ENCODE measurements at places on chromosomes 3 and 15.

DNA sequence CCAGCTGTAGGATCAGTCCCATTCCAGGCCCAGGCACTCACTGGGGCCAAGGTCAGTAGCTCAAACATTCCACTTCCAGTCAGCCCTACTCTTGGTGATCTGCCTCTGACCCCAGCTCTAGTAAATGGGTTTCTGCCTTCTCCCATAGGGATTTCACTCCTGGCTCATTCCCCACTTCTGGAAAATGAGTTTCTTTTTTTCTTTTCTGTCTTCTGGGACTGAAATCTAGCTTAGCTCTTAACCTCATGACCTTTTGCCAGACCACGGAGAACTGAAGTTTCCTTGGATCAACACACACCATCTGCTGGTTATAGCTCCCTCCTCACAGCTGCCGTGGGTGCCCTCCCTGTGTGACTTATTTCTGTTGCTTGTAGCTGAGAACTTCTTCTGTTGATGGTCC, 21.3 kb downstream of the MME start:
- no peak for DNase-seq

- DNase-seq, result peak; percentile 17
These were observed 146.6 kb downstream of the SERPINI1 start for GRCh38 chr3:167882057-167882667.

DNA sequence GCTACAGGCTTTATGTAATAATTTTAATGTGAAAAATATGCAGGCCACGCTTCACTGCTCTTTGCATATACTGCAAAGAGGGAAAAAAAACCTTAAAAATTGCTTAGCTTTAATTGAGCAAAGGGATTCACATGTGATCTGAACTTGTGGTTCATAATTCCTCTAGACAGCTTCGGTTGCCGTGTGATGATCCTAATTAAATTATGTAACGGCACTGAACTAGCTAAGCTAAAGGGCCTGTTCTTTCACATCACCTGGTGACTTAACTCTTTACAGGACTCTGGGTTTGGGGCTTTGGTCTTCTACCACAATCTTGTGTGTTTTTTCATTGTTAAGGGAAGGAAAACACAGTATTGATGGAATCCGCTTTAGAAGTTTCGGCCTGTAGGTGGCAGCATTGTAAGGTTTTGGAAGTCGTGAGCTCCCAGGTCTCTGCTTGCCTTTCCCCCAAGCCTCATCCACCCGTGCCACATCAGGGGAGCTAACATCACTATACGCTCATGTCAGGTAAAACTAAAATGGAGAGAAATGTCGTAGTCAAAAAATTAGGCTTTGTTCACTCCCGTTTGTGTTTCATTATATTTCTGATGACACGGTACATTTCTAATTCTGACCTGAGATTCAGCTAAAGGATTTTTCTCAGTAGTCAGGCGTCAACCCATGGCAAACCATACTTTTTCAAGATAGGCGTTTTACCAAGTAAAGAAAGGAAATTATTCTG, 205.6 kb upstream of the DPH6 start:
- DNase-seq, result peak; percentile 61

- DNase-seq, result no peak
These were observed 53.8 kb downstream of the MGLL start for GRCh38 chr3:127768346-127769008.

GRCh38 chr15:87732976-87733375, 523.6 kb downstream of the NTRK3 start:
- DNase-seq, result no peak

GRCh38 chr3:133137042-133137996, 99.1 kb downstream of the TMEM108 start:
- DNase-seq, result no peak

DNA sequence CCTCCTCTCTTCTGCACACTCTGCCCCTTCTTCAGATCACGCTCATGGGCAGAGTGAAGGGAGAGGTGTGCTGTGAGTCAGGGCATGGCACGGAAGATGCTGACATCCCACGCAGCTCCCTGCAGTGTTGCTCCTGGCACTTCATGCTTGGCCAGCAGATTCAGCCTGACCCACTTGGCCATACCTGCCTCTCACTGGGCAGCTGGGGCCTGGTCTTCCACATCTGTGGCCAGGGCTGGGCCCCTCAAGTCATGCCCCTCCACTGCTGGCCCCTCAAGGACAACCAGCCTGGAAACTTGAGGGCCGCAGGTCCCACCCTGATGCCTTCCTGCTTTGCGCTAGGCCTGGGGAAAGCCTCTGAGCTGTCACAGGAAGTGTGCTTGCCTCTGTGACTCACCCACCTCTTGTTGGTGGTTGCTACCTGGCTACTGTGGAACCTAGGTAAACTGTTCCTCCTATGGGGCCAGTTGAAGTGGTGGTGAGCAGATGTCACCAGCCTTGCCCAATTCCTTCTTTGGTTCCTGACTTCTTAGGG, 48.7 kb downstream of the BSN start:
- no peak for DNase-seq

- DNase-seq, result no peak
These were observed 87.4 kb upstream of the IQSEC1 start for GRCh38 chr3:13160619-13161018.

GRCh38 chr3:42202217-42202865, 63.6 kb downstream of the CCK start:
- DNase-seq, result no peak

DNA sequence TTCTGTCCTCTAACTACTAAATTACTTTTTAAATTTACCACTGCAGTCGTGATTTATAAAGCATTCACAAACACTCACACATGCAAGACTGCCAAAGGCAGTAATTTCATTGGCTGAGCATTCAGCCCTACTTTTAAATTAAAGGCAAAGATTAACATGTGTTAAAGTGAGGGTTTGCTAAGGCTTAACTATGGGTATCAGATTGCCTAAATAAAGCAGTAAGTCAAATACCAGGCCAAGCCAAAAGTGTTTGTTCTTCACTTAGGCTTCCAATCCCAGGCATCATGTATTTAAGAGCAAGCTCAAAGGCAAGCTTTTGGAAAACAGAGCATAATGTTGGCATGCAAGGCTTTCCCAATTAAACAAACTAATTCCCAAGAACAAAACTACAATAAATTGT, 187.3 kb downstream of the SUCNR1 start:
- DNase-seq, result peak; percentile 53

GRCh38 chr15:40891810-40892446, 2.3 kb upstream of the VPS18 start:
- peak; percentile 52 for DNase-seq

- DNase-seq, result no peak
These were observed 30.8 kb upstream of the SLC41A3 start for GRCh38 chr3:126114443-126115386.

GRCh38 chr3:40079203-40079846, 230.2 kb upstream of the EIF1B start:
- no peak for DNase-seq

- DNase-seq, result no peak
These were observed 95.0 kb upstream of the CCDC80 start for GRCh38 chr3:112735926-112736325.
